ENCODE measurements at places on chromosomes 5 and 9.

DNA sequence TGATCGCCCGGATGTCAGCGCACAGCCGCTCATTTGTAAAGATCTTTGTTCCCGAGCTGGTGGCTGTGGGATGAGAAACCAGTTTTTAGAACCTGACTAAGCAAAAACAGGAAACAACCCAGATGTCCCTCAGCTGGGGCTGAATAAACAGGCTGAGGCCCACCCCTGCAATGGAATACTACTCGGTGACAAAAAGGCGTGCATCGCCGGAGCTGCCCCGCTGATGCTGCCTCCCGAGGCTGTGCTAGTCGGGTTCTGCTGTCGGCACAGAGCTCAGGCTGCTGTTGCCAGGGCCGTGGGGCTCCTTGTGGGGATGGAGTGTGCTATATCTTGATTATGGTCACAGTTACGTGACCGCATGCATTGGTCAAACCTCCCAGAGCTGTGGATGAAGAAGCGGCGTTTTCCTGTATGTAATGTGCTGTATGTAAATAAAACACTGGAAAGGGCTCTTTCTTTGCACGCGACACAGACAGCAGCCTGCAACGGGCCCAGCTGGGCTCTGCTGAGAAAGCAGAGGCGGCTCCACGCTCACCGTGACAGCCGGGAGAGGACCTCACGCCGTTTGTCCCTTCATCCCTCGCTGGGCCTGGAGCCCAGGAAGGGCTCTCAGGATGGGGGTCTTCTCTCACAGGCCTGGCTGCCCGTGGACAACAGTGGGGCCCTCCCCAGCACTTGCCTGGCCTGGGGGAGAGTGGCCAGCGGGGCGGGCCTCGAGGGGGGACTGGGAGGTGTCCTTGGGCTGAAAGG is 51.5 kb upstream of the RNU6ATAC start:
- DNase-seq: no peak

GRCh38 chr9:123338710-123339665 is 17.0 kb upstream of the CRB2 start:
- no peak for DNase-seq

- no peak for DNase-seq
Observed at GRCh38 chr9:7368410-7369292, 430.9 kb downstream of the DMAC1 start.

- DNase-seq: no peak
Observed at GRCh38 chr9:87195306-87195705, 248.0 kb upstream of the GAS1 start.

- no peak for DNase-seq
Observed at GRCh38 chr5:59591162-59591561, 302.4 kb downstream of the PDE4D start.

GRCh38 chr5:160280384-160281095 is 31.8 kb downstream of the CCNJL start:
- DNase-seq: no peak

GRCh38 chr9:77953590-77953989 is 78.0 kb downstream of the GNAQ start:
- no peak for DNase-seq

DNA sequence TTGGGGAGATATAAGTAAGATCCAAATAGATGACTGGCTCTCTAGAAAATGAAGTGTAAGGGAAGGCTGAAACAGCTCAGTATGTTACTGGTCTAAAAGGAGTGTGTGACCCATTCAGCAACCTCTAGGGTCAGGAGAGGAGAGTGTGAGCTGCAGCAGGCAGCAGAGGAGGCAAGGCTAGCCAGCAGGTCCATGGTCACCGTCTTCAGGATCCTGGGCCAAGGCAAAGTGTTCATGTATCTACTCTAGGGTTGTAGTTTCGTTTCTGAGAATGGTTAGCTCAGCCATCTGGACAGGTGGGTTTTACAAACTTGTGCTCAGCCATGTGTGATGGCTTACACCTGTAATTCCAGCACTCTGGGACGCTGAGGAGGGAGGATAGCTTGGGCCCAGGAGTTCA is 13.7 kb downstream of the MYO10 start:
- DNase-seq: no peak

GRCh38 chr9:14304259-14304658 is 9.7 kb downstream of the NFIB start:
- DNase-seq: no peak

GRCh38 chr5:61394078-61394704 is 62.1 kb downstream of the ZSWIM6 start:
- DNase-seq: no peak

- DNase-seq: no peak
Observed at GRCh38 chr9:4443439-4443838, 46.8 kb upstream of the SLC1A1 start.

GRCh38 chr5:56761151-56761885 is 54.0 kb upstream of the MAP3K1 start:
- no peak for DNase-seq

DNA sequence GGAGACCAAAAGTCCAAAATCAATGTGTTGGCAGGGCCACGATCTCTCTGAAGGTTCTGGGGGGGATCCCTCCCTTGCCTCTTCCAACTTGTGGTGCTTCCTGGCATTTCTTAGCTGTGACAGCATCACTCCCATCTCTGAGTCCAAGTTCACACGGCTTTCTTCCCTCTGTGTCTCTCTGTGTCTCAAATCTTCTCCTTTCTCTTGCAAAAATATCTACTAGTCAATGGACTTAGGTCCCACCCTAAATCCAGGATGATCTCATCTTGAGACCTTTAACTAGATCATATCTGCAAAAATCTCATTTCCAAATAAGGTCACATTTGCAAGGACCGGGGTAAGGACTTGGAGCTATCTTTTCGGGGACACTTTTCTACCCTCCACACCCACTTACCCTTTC is 186.1 kb downstream of the HSD17B3 start:
- no peak for DNase-seq

GRCh38 chr5:57413145-57413544 is 69.5 kb downstream of the ACTBL2 start:
- DNase-seq: no peak

DNA sequence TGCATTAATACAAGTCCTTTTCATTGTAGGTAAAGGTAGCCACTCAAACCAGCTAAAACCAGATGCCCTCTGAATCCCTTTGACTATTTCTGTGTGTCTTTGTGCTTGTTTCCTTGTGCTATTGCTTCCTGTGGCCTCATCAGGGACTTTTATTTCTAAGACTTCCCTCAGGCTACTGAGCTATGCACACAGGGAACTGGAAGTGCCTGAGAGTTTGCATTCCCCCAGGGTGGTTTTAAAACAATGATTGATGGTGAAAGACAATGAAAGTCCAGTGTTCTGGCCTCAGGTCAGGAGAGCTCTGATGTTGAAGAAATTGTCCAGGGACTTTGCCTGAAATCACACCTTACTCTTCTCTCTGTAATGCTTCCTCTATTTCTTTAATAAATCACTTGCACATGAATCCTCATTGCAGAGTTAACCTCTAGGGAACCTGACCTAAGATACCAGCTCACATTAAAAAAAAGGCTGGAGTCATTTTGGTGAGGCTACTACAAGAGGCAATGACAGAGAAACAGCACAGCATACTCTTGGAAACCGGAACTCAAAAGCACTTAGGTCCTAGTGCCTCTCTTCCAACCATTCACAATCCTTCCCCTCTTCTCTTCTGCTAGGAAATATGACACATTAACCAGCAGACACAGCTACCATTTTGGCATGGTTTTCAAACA is 158.1 kb upstream of the NREP start:
- DNase-seq: no peak

GRCh38 chr5:180601591-180602480 is 10.5 kb upstream of the SCGB3A1 start:
- DNase-seq: no peak

GRCh38 chr5:143217065-143217803 is 186.3 kb downstream of the NR3C1 start:
- DNase-seq: no peak

DNA sequence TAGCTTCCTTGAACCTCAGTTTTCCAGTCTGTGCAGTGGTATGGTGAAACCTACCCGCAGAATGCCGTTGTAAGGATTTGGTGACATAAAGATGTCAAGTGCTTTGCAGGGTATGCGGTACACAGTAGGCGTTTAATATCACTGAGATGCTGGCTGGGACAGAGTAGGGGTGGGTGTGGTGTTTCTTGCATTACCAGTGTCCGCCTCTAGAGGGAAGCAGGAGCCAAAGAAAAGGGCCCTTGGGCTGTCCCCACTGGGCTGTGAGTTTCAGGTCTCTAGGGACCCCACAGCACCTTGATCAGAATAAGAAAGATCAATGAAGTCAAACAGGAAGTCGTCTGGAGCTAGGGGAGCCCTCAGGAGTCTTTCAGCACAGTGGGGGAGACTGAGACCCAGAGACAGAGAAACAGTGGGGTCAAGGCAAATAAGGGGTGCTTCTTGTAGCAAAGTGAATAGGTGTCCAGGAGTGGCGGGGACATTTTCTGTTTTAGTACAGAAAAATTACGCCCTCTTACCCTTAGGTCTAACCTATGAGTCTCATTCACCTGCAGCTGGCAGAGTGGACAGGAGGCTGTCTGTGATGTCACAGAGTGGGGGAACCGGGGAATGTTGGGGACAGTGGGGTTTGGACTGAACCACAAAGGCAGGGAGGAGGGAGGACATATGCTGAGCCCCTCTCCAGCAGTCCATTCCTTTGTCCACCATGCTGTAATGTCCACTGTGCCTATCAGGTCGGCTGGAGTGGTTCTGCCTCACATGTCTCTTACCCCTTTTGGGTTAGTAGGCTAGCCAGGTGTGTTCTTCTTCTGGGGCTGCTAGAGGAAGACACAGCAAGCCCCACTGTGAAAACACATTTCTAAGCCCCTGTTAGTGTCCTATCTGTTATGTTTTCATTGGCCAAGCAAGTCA is 4.7 kb upstream of the TEX53 start:
- no peak for DNase-seq

- DNase-seq: no peak
Observed at GRCh38 chr9:5587024-5587423, 41.9 kb upstream of the RIC1 start.

DNA sequence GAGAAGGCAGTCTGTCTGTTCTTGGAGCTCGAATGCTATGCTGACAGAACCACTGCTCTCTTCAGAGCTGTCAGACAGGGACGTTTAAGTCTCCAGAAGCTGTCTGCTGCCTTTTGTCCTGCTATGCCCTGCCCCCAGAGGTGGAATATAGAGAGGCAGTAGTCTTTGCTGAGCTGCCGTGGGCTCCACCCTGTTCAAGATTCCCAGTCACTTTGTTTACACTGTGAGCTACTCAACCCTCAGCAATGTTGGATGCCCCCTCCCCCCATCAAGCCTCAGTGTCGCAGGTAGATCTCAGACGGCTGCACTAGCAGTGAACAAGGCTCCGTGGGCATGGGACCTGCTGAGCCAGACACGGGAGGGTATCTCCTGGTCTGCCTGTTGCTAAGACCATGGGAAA is 344.2 kb downstream of the TMEM161B start:
- no peak for DNase-seq

DNA sequence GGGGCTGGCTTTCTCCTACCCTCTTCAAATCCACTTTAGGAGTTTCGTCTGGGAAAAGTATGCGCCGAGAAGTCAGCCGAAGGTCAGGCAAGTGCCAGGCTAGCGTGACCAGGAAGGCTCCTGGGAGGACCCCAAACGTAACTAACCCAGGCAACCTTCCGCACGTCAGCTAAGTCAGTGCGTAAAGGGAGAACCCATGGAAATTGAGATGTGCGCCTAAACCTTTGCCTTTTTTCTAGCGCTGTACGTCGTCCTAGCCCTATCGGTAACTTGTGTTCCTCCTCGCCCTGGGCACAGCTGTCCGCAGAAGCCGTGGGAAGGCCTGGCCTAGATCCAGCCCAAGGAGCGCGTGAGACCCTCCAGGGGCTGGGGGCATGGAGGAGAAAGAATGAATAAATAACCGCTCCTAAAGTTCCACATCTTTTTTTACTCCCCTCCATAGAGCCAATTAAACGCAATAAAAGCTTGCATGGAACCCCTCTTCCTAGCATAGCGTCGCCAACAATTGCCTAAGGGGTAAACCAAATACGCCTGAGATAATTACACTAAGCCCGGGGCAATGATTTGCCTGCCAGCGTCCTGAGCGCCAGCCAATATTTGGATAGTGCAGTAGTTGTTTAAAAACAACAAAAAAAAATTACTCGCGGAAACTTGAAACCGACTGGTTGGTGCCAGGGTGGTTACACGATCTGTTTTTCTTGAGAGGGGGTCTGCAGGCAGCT is 4.0 kb upstream of the FOXB2 start:
- no peak for DNase-seq

DNA sequence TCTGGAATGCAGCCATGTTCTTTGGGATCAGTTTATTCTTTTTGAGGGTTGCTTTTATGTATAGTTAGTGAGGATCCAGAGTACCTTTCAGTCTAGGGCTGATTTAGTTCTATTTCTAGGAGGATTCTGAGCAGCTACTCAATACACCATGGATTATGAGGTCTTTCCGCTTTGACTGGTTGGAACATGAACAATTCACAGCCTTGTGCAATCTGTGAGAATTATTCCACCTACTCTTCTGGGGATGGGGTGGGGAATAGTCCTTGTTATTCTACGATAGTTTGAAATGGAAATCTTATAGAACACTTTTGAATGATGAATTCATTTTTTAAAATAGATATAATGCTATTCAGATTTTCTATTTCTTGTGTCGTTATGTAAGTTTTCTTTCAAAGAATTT is 212.3 kb upstream of the ARRDC3 start:
- no peak for DNase-seq

DNA sequence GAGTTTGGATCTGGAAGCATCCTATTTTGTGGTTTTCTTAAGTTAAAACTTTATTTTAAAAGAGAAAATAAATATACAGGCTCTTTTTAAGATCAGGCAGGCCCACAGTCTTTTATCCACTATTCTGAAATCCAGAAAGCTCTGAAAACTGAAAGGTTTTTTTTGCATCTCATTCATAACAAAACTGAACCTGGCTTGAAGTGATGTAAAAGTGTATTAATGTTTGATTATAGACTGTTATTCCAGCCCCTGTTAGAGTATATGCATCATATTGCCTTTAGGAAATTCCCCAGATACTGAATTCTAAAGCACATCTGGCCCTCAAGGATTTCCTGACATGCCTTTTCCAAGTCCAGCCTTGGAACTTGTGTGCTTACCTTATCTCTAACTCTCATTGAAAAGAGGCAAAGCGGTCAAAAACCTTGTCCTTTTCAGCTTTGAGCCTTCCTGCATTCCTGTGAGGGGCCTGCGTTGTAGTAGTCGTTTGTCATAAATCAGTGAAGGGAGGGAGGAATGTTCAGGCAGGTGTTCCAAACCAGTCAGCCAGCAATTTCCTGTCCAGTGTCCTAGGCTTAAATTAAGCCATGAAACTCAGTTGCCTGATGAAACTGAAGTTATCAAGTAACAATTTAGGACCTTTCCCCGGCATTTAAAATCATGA is 110.4 kb downstream of the TLE4 start:
- no peak for DNase-seq
